ENCODE measurements at places on chromosomes 16 and 17. TPM values are rescaled to one million over a fixed set of nuclear protein-coding genes. Genes with fewer than 3 reads are reported as not detected.

The SOST gene
- 59.3 TPM for polyA plus RNA-seq

The NLRC3 gene
- polyA plus RNA-seq, result 2.4 TPM

The TEDC2 gene
- 14.2 TPM for polyA plus RNA-seq

The PAQR4 gene
- 12.5 TPM for polyA plus RNA-seq

The EME1 gene
- 9.0 TPM for polyA plus RNA-seq

The CYBA gene
- 155 TPM for polyA plus RNA-seq

The CCL7 gene
- polyA plus RNA-seq, result not detected

The KRTAP4-6 gene
- not detected for polyA plus RNA-seq

The SCRN2 gene
- 92.0 TPM for polyA plus RNA-seq

The MYL11 gene
- 5.1 TPM for polyA plus RNA-seq

The HOXB1 gene
- polyA plus RNA-seq, result 0.16 TPM

The SGF29 gene
- 22.6 TPM for polyA plus RNA-seq

The RPL38 gene
- 1,034 TPM for polyA plus RNA-seq

The SGCA gene
- polyA plus RNA-seq, result 1.5 TPM

The CARD14 gene
- 1.1 TPM for polyA plus RNA-seq

The TAC4 gene
- not detected for polyA plus RNA-seq

The HS3ST3A1 gene
- polyA plus RNA-seq, result 5.3 TPM

The GRAPL gene
- polyA plus RNA-seq, result 5.7 TPM

The ADORA2B gene
- 7.9 TPM for polyA plus RNA-seq

The RMI2 gene
- polyA plus RNA-seq, result 28.3 TPM

The CCL18 gene
- not detected for polyA plus RNA-seq
